ENCODE measurements at places on chromosomes 2 and 18.

GRCh38 chr2:46273919-46274318 lies 23.3 kb upstream of the EPAS1 start:
- DNase-seq: no peak

DNA sequence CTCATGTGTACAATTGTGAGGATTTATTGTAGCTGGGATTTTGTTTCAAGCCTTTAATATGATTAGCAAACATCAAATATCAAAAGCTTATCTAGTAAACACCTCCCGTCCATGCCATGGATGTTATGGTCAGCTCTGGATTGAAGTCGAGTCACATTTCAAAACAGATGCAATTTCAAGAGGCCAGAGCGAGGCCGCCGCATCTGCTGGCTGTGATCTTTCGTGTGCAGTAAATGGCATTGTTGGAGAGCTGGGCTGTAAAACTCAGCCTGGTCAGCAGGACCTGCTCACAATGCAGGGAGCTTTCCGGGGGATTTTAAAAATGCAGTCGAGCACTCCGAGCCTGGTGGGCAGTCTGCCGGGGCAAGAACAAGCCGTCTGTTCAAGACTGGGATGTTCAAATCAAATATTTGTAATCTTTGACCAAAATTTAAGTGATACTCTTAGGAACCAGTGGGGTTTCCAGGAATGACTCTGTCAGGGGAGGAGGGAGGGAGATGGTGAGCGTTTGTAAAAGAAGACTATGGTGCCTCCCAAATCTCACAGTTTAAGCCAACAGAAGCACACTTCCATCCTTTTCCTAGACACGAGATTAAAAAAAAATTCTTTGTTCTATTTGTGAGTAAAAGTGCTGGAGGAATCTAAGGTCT lies 97.6 kb downstream of the MYCN start:
- peak; percentile 38 for DNase-seq

GRCh38 chr2:231611273-231612108 lies 18.8 kb downstream of the TEX44 start:
- peak; percentile 43 for DNase-seq

GRCh38 chr2:72888438-72889202 lies 1.4 kb downstream of the SPR start:
- no peak for DNase-seq

DNA sequence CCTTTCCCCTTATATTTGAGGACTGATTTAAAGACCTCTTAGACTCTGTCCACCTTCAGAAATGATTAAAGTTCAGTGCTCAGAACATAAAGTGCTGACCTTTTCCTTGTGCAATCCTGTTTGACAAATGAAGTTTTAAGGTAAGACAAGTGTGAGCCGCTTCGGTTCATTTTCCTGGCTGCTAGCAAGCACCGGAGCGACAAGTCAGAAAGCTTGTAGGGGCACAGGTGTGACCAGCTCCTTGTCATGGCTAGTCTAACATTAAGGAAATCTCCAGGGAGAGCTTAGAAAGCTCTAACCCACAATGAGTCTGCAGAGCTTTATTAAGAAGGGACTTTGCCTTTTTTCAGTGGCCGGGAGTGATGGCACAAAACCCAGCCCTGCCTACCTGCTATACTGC lies 2.3 kb upstream of the NCKAP5 start:
- no peak for DNase-seq

- DNase-seq: no peak
Measured at GRCh38 chr2:37361216-37361815, 16.9 kb downstream of the QPCT start.
